Small intestine (tissue), 16 donors: ENCODE measurements at places on chromosomes 13 and 19. TPM values are rescaled to one million over a fixed set of nuclear protein-coding genes. Genes with fewer than 3 reads are reported as not detected.

Gene IGSF23
- polyA plus RNA-seq, result 5.8 TPM

Gene HSH2D
- 22.7 TPM for polyA plus RNA-seq

Gene GJA3
- 0.01 TPM for polyA plus RNA-seq

Gene NCCRP1
- polyA plus RNA-seq, result 0.13 TPM

Gene ZNF490
- polyA plus RNA-seq, result 1.0 TPM

Gene CLDND2
- 2.0 TPM for polyA plus RNA-seq
